ENCODE measurements at places on chromosomes 13 and 19. TPM values are rescaled to one million over a fixed set of nuclear protein-coding genes. Genes with fewer than 3 reads are reported as not detected.

- no peak for DNase-seq
Observed at GRCh38 chr13:100434010-100434763, 154.4 kb downstream of the GGACT start.

DNA sequence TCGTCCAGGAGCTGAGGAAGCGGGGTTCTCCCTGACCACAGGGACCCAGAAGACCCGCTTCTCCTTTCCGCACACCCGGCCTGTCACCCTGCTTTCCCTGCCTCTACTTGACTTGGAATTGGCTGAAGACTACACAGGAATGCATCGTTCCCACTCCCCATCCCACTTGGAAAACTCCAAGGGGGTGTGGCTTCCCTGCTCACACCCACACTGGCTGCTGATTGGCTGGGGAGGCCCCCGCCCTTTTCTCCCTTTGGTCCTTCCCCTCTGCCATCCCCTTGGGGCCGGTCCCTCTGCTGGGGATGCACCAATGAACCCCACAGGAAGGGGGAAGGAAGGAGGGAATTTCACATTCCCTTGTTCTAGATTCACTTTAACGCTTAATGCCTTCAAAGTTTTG is 18.9 kb downstream of the VASP start:
- no peak for DNase-seq

The STOML3 gene
- total RNA-seq: not detected

The PRTN3 gene
- 30.5 TPM for total RNA-seq

The KPNA3 gene
- total RNA-seq: 24.6 TPM

The FBXO27 gene
- 1.9 TPM for total RNA-seq

DNA sequence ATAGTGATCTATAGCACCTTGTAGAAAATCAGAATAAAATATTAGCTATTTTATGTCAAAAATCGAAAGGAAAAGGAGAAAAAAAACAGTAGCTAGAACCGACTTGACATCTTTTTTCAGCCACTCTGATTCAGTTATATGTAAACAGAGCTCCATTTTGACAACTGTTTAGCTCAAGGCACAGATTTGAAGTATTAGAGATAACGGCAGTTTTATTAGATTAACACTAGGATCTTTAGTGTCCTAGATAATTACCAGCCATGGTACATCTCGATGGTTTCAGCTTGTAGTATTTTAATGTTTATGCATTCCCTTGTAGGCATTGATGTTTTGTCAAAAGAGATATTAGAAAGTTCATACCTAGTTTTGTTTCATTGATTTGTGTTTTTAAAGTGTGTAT is 67.3 kb downstream of the PCDH17 start:
- DNase-seq: no peak

GRCh38 chr13:28805193-28805819 is 14.8 kb upstream of the MTUS2 start:
- no peak for DNase-seq

The ZSWIM9 gene
- total RNA-seq: 1.3 TPM

DNA sequence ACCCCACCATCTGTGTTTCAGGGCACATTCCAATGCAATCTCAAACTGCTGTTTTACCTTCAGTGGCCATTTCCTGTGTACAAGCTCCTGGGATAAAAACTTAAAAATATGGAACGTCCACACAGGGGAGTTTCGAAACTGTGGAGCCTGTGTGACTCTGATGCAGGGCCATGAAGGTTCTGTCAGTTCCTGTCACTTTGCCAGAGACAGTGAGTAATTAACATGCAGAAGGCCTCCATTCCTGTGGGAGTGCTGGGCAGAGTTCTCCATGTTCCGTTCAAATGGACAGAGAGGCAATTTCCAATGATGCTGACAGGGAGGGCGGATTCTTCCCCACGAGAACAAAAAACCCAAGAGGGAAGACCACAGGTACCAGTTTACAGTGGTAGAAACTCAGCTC is 24.4 kb downstream of the WDR88 start:
- DNase-seq: peak; percentile 0

GRCh38 chr13:106083620-106084350 is 451.7 kb downstream of the EFNB2 start:
- DNase-seq: no peak

DNA sequence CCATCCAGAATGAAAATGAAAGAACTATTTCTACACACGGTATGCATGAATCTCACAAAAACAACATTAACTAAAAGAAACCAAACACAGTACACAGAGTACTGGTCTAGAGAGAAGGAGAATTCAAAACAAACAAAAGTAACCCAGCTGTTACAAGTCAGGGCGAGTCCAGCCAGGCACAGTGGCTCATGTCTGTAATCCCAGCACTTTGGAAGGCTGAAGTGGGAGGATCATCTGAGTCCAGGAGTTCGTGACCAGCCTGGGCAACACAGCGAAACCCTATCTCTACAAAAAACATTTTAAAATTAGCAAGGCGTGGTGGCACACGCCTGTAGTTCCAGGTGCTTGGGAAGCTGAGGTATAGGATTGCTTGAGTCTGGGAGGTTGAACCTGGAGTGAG is 1.7 kb upstream of the PSMC4 start:
- DNase-seq: no peak

DNA sequence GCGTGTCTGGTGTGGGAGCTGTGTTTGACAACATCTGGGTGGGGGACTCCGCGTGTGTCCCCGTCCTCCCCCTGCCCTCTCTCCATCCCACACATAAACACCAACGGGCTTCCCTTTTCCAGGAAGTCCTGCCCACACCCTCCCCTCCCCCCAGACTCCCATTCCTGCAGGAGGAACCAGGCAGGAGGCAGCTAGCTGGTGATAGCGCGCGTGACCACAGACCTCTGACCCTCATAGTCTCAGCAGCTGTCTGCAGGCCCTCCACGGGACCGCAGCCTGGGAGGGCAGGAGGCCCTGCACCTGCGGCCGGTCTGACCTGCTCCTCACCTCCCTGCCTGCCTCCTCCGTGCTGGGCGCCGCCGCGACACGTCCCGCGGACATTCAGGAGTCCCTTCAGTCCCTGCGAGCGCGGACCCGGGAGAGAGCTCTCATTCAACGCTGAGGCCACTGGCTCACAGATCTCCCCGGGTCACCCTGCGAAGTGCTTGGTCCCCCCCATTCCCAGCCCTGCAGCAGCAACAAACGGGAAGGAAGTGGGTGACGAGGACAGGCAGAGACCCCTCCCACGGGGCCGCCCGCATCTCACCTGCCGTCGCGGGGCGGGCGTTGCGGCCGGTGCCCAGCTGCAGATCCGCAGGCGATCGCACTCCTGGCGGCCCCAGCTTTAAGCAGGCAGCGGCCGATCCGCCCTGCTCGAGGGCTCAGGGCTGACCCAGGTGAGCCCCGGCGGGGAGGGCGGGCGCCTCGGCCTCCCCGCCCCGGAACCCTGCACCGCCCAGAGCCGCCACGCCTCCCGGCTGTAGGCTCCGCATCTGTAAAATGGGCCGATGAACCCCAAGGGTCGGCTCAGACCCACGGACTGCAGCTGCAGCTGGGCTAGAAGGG is 1.1 kb upstream of the ACP5 start:
- peak; percentile 89 for DNase-seq

GRCh38 chr19:40620161-40620485 is 19.0 kb downstream of the LTBP4 start:
- DNase-seq: no peak

DNA sequence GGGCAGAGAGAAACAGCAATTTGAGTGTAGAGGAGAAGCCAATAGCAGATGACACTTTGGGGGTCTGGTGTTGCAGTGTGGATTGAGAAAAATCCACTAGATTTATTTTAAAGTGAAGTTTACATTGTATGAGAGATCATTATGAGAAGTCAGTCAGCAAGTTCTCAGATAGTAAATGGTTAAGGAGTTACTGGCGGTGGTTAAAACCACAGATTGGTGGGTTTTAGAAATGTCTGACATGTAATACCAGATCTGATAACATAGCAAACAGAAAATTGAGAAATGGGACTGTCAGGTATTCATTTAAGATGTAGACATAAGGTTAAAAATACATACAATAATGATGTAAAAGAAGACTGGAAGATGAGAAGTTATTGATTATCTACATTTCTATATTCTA is 7.2 kb downstream of the ABHD13 start:
- DNase-seq: no peak

- DNase-seq: no peak
Observed at GRCh38 chr19:45049073-45049736, 10.4 kb downstream of the CLASRP start.

DNA sequence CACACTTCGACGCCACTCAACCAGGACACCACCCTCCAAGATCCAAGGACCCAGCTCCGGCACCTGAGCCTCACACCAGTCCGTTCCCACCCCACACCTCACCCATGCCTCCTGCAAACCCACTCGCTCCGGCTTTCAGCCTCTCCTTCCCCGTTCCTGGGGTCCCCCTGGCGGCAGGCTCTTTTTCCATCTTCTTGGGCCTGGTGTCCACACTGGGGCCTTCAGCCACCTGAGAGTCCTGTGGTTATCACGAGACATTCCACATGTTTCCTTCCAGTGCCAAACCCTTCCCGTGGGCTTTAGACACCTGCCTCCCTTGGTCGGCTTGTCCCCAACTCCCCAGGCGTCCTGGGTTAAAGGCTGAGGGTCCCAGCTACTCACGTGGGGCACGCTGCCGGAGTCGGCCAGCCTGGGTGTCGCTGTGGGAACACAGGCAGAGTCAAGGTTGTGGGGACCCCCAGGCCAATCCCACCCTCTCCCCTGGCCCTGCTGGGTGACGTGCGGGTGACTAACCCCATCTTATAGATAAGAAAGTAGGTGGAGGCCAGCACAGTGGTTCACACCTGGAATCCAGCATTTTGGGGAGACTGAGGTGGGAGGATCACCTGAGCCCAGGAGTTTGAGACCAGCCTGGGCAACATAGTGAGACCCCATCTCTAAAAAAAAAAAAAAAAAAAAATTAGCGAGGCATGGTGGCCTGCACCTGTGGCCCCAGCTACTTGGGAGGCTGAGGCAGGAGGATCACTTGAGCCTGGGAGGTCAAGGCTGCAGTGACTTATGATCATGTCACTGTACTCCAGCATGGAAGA is 1.9 kb downstream of the JSRP1 start:
- no peak for DNase-seq

DNA sequence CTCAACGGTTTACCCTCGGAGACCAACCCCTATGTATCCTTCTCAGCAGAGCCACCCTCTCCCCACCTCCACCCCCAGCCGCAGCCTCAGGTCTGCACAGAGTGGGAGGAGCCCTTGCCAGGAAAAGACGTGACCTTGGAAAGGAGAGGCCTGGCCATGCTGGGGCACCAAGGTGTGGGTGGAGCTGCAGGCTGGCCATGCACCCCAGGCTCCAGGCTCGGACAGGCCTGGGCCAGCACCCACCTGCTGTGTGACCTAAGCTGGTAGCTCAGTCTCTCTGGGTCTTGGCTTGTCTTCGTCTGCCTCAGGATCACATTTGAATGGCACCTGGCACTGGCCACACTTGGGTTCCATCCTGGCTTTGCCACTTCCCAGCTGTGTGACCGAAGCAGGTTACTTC is 29.5 kb downstream of the CCDC8 start:
- DNase-seq: peak; percentile 47

DNA sequence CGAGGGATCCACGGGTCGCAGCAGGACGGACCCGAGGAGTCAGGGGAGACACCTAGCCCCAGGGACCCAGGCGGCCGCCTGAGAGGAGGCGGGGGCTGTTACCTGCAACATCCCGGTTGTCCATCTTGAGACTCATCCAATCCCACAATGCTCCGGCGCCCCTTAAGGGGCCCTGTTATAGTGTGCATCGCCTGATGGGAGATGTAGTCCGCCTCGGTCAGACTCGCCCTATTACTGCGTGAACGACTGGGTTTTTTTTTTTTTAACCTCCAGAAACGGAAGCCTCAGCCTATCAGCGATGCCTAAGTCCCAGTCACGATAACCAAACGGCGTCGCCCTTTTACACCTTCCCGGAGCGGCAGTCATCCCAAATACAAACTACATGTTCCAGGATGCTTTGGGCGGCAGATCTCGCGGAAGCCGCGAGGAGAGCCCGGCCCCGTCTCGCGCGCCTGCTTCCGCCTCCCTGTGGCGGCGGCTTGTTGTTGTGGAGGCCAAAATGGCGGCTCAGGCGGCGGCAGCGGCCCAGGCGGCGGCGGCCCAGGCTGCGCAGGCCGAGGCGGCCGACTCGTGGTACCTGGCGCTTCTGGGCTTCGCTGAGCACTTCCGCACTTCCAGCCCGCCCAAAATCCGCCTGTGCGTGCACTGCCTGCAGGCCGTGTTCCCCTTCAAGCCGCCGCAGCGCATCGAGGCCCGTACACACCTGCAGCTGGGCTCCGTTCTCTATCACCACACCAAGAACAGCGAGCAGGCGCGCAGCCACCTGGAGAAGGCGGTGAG is at the start of the genes MAU2 and SUGP1:
MAU2 (plus strand) TSS at position 469 of the 780 bp plus-strand sequence; CDS start at position 500, 31 bp downstream.
SUGP1 (minus strand) TSS at position 149 of the 780 bp plus-strand sequence; CDS start at position 136, 13 bp downstream.
- DNase-seq: peak; percentile 98

The FAM216B gene
- total RNA-seq: not detected

The DENND1C gene
- total RNA-seq: 68.4 TPM

The ZNF649 gene
- total RNA-seq: 13.8 TPM

DNA sequence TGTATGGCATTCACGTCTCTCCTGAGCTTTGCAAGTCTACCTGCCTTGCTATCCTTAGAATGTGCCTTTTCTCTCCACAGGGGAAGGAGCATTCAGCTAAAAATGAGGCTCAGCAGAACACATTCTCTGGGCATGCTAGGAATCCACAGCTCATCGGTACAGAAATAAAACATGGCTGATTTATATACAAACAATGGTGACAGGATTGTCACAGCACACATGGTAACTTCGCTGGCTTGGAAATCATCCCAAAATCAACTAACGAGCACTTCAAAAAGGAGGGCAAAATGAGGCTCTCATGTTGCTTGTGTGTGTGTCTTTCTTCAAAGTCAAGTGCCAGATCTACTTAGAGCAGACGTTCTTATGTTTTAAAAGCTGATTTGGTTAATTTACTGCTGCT is 373.0 kb downstream of the FGF14 start:
- no peak for DNase-seq

The SIAH3 gene
- total RNA-seq: 0.17 TPM

GRCh38 chr19:629961-630714 is 3.2 kb downstream of the POLRMT start:
- no peak for DNase-seq

- no peak for DNase-seq
Observed at GRCh38 chr19:29096896-29097295, 116.1 kb downstream of the UQCRFS1 start.

GRCh38 chr19:31716826-31717225 is 367.6 kb upstream of the TSHZ3 start:
- no peak for DNase-seq

DNA sequence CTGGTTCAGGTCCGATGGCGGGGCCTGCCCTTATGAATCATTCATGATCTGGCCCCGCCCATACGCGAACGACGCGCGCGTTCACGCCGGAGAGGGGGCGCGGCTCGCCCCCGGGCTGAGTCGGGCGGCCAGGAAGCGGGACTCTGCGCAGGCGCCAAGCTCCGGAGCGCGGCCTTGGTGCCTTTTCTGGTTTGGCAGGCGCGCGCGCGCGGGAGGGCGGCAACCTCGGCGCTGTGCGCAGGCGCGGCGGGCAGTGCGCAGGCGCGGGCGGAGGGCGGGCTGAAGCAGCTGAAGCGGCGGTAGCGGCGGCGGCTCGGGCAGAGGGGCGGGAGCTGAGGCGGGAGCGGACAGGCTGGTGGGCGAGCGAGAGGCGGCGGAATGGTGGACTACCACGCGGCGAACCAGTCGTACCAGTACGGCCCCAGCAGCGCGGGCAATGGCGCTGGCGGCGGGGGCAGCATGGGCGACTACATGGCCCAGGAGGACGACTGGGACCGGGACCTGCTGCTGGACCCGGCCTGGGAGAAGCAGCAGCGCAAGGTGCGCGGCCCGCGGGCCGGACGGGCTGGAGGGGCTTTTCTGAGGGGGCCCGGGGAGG is at the start of gene ACTN4:
ACTN4 (plus strand) TSS at position 282 of the 598 bp plus-strand sequence; CDS start at position 379, 97 bp downstream.
- DNase-seq: peak; percentile 100

GRCh38 chr19:40263440-40264313 is 21.5 kb downstream of the AKT2 start:
- no peak for DNase-seq

The DCT gene
- 0.21 TPM for total RNA-seq

The C19orf47 gene
- 21.9 TPM for total RNA-seq
